ENCODE measurements at places on chromosomes 3 and 15.

DNA sequence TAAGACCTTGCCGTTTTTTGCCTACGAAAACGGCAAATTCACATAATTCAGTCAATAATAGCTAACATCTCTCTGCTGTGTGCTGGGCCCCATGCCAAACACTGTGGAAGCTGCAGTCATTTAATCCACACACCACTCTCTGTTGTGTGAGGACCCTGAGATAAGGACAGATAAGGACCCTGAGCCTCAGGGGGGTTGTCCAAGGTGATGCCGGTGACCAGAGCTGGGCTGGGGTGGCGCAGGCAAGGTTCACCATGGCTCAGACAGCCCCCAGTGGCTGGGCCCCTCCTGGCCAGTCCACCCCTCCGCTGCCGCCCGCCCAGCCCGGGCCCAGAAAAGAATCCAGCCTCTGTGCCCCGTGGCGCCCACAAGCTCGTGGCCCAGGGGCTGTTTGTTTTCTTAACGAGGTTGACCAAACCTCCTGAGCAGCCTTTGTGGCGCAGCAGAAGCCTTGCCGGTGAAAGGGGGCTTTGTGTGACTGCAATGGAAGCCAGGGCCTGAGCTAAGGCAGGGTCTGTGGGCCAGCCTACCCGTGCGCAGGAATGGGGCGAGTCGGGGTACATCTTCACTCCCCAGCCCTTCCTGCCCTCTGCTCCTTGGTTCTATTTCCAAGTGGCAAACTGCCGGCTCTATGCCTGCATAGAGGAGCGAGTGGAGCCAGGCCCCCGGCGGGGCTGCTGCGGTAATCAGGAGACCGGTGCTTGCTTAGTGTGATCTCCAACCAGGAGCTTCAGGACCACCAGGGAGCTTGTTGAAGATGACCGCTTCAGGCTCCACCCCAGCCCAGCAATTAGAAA lies 4.4 kb upstream of the SNX22 start:
- peak; percentile 58 for DNase-seq

DNA sequence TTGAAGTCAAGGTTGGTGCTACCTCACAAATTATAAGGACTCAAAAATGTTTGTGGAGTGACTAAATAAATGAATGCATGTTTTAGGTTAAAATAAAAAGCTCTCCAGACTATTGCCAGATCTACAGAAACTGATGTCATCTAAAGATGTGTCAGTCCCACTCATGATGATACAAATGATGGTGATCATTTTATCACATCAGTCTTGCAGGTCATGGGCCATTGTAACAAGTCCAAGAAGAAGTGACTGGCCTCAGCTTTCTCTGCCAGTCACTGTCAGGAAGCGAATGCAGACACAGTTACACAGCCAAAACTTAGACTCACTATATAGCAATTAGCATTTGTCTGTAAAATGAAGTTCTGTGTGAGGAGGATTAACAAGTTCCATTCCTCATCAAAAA lies 18.5 kb downstream of the ATP8B4 start:
- DNase-seq = no peak

- no peak for DNase-seq
Measured at GRCh38 chr15:27330326-27330725, 359.3 kb downstream of the GABRG3 start.

DNA sequence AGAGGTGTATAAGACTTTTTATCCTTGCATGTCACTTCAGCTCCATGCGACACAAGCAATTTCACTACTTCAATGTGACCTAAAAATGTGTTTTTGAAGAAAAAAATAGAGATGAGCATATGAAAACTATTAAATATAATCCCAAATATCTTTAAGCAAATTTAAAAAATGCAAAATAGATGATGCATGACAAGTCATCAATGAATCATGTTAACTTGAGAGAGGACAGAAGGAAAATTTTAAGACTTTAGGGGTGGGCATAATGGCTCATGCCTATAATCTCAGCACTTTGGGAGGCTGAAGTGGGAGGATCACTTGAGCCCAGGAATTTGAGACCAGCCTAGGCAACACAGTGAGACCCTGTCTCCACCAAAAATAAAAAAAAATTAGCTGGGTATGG lies 73.3 kb downstream of the ANKRD28 start:
- no peak for DNase-seq

DNA sequence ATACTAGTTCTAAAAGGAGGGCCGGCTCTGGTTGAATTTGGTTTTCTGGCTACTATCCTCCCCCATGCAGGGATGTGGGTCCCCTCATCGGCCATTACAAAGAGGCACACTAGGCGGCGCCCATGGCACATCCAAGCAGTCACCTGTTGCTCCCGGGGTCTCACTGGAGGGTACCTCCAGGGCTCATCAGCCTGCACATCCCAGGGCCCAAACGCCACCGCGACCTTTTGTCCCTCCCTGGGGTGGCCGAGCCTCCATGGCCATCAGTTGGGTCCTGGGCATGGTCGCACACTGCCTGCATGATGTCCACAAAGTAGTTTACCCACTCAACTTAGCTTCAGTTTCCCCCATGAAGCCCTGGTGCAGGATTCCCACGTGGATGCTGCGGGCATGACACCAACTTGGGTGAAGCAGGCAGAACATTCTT lies 28.3 kb downstream of the IDH3A start:
- peak; percentile 94 for DNase-seq

GRCh38 chr3:132569580-132569979 lies 27.5 kb upstream of the ACKR4 start:
- no peak for DNase-seq

- DNase-seq = no peak
Measured at GRCh38 chr3:179608931-179609720, 4.5 kb downstream of the NDUFB5 start.
